ENCODE measurements at places on chromosomes 1 and 21.

DNA sequence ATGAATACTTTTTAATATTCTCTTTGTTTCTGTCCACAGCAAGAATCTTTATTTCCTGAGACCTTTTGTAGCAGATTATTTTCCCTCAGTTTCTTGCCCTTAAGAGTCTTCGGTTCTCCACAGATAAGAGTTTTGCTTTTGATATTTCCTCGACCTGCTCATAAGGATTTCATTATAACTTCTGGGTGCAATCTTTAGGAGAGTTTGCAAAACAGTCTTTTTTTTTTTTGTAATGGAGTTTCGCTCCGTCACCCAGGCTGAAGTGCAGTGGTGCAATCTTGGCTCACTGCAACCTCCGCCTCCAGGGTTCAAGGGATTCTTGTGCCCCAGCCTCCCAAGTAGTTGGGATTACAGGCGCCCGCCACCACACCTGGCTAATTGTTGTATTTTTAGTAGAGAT is 10.1 kb upstream of the UBE4B start:
- DNase-seq = no peak

DNA sequence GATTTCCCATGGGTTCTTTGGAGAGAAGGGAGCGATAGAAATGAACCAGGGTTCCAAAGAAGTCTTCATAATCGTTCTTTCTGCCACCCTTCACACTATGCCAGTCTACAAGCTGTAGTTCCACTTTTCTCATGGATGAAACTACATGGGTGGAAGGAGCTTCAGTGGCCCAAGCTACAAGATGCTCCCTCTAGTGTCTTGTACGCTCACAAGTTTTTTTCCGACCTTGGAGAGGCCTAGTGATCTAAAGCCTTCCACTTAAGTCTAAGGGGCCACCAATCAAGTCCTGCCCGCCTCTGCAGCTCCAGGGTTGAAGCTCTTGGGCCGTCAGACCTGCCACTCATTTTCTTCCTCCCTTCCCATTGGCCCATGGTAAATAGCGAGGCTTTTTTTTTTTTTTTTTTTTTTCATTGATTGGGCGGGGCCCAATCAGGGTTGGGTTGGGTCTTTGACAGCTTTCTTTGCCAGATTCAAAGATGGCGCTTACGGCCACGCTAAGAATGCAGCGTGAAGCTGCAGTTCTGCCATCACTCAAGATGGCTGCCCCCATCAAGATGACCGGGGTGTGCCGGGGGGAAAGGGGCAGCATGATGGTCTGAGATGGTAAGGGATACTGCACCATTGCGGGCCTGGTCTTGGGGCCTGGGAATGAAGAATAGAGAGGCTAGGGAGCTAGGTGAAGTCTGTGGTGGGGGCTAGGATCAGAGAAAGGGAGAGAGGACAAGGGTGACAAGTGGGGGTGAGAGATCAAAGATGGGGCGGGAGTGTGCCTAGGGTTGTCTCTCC is at the start of gene TOMM40L:
TOMM40L (plus strand) TSS at position 527 of the 786 bp plus-strand sequence. CDS start 430 bp downstream, outside the sequence.
- DNase-seq = peak; percentile 99

DNA sequence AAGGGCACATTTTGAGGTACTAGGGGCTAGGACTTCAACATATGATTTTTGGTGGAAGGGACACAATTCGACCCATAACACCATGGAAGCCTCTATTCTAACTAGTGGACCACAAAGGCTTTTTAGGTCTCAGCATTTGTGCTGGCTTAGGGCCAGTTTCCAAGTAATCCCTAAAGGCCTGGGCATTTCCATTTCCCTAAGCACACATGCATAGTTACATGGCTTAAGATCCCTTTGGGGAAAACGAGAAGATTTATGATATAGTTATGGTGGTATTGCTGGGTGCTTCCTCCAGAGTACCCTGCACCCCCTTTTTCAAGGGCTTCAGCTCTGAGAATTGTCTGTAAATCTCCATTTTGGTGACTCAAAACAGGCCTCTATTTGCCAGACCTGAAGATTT is 28.2 kb upstream of the TMEM54 start:
- DNase-seq = no peak

- DNase-seq = no peak
These were observed 145.6 kb downstream of the CAMTA1 start for GRCh38 chr1:6930732-6931300.

DNA sequence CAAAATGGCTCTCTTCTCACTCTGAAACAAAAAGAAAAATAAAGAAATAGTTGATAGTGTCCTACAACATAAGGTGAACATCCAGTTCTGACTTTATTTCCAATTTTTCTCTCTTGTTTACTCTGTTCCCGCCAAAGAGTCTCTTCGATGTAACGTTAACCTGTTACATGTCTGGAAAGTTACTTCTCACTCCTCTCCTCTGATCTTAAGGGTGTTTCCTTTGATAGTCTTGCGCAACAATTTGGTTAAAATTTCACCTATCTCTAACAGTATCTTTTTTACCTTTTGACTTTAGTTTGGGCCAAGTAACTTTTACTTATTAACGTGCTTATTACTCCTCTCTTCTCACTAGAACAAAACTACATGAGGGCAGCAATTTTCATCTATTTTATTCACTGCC is 1450.2 kb downstream of the BRINP3 start:
- DNase-seq = no peak

GRCh38 chr1:234544087-234544579 is 65.2 kb upstream of the TARBP1 start:
- peak; percentile 77 for DNase-seq

DNA sequence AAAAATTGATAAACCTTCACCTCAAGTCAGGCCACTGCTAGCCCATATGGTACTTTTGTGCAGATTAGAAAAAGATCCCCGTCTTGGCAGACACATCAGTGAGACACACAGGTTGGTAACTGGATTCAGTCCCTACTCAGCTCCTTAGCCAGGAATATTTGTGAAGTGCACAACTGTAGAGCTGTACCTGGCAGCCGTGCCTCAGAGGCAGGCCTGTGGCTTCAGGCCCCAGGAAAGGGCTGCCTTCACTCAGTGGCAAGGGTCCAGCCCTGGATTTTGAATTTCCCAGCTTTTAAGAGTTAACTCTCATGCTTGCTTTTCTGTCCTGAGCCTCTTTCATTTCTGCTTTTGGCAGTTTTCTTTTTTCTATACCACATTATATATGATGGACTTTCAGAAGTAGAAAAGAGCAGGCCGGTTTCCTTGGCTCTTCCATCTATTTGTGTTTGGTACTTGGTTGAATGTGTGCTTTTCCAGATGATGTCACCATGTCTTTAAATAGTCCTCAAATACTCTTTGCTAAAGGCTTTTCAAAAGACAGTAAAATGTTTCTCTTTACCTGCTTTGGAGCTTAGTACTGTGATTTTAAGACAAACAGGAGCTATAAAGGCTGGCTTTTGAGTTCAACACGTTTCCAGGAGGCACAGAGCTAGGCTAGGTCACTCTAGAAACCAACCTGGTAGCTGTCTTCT is 186.6 kb downstream of the AK5 start:
- DNase-seq = no peak

- DNase-seq = no peak
These were observed 14.9 kb downstream of the TARDBP start for GRCh38 chr1:11027316-11027715.

Measured in kidney epithelial cell (primary cell).